Left colon (tissue), 2 donors: ENCODE measurements at places on chromosomes 7 and 10. TPM values are rescaled to one million over a fixed set of nuclear protein-coding genes. Genes with fewer than 3 reads are reported as not detected.

DNA sequence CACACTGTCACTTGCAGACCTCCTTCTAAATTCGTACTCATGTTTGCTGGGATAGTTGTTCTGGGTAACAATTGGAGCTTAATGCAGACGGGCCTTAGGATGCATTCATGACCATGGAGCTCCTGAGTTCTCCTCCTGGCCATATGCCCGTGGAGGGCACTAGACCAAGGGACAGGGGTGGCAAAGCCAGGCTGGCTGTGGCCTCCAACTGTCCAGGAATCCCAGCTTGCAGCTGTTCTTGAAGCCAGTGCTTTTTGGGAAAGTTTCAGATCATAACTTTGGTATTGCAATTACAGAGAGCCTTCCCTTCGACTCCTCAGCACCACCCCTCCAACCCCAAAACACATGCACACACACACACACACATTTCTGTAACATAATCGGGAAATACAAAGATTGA, 30.6 kb downstream of the ANTXRL start:
- no peak for DNase-seq

GRCh38 chr7:2870471-2870931, 26.4 kb upstream of the GNA12 start:
- peak; percentile 74 for DNase-seq

- peak; percentile 28 for DNase-seq
These were observed 86.1 kb upstream of the DNAJB6 start for GRCh38 chr7:157250605-157251228.

DNA sequence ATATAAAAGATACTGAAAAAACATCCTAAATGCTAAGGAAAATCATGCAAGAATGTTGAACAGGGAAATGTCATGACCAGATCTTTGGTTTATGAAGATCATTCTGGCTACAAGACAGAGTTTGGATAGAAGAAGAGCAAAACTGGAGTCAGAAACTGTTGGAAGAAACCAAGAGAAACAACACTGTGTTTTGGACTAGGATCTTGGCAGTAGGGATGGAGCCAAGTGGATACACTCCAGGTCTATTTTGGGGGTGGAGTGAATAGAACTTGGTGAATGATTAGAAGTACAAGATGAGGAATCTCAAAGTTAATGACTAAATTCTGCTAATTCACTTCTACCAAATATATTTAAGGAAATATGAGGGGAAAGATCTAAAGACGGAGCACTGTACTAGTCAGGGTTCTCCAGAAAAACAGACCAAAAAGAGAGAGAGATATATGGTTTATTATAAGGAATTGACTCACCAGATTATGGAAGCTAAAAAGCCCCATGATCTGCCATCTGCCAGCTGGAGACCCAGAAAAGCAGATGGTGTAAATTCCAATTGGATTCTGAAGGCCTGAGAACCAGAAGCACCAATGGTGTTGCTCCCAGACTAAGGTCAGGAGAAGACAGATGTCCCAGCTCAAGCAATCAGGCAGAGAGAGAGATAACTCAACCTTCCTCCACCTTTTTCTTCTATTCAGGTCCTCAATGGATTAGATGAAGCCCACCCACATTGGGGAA, 254.9 kb downstream of the TRIL start:
- DNase-seq = no peak

DNA sequence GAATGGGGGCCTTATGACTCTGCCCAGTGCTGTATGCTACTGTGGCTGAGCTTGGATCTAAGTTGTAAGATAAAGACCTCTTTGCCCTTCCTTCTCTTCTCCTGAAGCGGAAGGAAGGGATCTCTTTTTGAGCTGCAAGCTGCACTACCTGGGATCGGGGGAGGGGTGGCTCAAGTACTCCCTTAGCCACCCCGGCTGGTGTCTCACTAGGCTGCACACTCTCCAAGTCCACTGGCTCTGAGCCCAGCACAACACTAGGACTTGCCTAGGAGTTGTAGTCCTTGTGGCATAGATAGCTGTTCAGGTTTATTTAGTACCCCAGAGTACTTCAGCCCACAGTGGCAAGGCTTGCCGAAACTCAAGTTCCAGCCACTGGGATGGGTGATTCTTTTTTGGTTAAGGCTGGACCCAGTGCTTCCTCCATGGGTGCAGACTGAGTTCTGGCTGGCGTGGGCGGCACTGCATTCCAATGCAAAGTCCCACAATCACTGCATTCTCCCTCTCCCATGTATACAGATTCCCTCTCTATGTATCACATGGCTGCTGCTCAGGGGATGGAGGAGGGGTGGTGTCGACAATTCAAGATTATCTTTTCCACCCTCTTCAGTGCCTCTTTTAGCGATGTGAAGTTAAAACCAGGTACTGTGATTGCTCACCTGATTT, 76.2 kb upstream of the SLC25A13 start:
- DNase-seq = no peak

DNA sequence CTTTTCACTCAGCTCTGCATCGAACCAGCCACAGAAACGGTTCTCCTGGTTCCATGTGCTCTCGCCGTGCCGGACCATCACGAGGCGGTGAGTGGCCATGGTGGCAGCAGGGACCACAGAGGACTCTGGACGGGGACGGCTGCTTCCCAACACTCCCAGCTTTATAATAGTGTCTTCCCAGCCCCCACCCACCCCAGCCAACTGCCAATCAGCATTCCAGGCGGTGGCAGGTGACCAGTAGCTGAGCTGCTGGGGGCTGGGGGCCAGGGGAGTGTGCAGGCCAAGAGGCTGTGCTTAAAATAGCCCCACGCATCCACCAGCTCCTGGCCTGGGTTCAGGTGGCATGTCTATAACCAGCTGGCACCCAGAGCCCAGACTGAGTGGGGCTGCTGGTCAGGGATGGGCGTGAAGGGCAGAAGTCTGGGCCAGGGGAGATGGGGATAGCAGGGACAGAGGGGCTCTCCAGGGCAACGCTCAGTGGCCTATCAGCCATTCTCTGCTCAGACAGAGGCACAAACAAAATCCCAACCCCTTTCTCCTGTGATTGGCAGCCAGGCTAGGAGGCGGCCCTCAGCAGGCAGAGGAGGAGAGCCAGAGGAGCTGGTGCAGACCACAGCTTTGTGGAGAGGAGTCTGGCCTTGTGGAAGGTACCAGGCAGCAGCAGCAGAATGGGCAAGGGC, at the start of gene PGAM2:
Gene PGAM2, minus strand, starts transcription at position 137 of the 680 bp plus-strand sequence. Its CDS starts 38 bp downstream, at position 99.
- DNase-seq = no peak

GRCh38 chr10:69311309-69311708, 33.0 kb downstream of the HK1 start:
- DNase-seq = no peak

DNA sequence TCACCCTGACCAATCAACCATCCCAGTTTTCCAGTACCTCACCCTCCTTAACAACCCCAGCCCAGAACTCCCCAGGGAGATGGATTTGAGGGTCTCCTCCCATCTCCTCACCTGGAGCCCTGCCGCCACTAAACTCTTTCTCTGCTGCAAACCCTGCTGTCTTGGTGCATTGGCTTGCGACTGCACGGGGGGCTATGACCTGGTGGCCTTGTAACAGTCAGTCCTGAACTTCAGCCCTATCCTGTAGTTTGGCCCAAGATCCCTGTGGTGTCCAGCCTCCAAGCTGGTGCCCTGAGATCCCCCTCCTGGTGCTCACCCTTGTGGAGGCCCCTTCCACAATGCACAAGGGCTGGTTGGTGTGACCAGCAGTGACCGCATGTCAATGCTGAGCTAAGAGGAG, 91.9 kb downstream of the PAXIP1 start:
- no peak for DNase-seq

DNA sequence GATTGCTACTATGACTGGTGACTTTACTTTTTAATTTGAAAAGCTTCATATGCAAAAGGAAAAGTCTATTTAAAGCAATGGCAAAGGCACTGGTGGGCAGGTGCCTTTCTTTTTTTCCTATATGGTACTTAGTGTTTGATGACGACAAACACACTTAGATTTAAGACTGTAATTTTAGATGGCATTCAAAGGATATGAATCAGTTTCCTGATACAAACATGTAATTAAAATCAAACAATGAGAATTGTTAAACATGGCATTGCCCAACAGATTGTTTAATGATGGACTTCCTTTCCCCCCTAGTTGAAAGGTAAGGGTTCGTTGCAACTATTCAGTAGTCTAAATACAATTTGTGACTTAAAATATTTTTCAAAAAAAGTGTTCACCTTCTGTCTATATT, 106.5 kb upstream of the SEMA3C start:
- DNase-seq = no peak

- no peak for DNase-seq
These were observed 1.3 kb downstream of the FIGNL1 start for GRCh38 chr7:50448823-50449222.

- no peak for DNase-seq
These were observed 275.5 kb downstream of the ELFN1 start for GRCh38 chr7:1945558-1945957.

DNA sequence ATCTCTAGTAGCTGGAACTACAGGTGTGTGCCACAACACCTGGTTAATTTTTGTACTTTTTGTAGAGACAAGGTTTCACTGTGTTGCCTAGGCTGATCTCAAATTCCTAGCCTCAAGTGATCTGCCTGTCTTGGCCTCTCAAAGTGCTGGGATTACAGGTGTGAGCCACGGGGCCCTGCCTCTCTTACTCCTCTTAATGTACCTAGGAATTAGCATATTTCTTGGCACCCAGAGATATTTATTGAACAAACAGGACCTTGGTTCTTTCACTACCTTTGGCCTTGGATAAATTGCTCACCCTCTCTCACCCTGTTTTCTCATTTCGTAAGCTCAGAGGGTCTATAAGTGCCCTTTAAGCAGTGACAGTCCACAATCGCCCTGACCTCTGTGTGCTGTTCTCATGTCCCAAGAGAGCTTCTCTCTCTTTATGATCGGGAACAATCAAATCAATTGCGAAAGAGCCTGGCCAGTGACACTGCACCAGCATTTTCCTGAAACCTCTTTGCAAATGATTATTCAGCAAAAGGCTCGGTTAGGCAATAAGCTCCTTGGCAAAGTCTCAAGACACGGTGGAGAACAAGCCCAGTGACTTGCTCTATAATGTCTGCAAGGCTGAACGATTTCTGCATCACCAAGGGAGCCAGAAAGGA, 117.7 kb downstream of the APBB1IP start:
- DNase-seq = no peak

The NUDT13 gene
- total RNA-seq = 3.3 TPM

The CARD11 gene
- total RNA-seq = 2.8 TPM

The THSD7A gene
- 1.6 TPM for total RNA-seq

The OR2A5 gene
- total RNA-seq = not detected

The BBIP1 gene
- 12.3 TPM for total RNA-seq

The CHCHD3 gene
- total RNA-seq = 95.6 TPM
